ENCODE measurements at places on chromosomes 5 and 9.

GRCh38 chr5:107388141-107388861, 282.4 kb downstream of the EFNA5 start:
- no peak for DNase-seq

GRCh38 chr5:132655821-132656773, 1.9 kb upstream of the IL13 start:
- DNase-seq = no peak

GRCh38 chr5:73515232-73515631, 17.0 kb downstream of the BTF3 start:
- no peak for DNase-seq

GRCh38 chr5:14665101-14665822, 744 bp downstream of the OTULIN start:
- DNase-seq = no peak

DNA sequence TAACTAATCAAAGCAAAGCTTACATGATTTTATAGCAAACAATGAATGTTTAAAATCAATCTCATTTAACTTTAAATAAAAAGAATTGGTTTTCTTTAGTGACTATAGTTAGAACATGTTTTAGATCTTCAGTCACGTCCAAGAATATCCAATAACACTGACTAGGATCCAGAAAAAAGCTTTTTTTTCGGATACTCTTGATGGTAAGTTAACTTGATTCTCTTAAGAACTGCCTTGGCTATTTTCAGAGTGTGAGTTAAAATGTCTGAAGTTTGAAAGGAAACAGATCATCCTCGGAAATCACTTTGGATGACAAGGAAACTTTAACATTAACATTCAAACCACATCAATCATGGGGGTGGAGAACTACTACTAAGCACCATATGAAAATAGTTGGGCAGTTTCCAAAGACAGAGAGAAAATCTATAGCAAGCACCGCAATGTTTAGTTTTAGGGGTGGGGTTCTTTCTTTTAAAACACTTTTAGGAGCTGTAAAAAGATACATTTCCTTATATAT, 83.7 kb upstream of the SLC27A6 start:
- DNase-seq = no peak

DNA sequence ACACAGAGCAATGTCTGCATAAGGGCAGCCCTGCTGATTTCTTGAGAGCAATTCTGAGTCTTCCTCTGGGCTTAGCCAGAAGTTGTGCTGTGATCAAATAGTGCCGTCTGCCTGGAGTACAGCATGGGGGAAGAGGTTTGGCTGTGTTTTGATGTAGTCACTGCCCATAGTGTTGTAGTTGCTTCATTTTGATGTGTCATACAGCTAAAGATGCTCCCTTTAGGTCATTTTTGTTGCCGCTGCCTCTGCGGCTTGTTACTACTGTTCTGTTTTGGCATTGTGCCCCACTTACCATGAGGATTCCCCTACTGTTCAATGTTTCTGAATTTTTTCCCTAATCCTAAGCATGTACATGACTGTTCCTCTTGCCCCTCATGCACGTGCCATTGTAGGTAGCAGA, 23.0 kb downstream of the SLC36A1 start:
- no peak for DNase-seq

DNA sequence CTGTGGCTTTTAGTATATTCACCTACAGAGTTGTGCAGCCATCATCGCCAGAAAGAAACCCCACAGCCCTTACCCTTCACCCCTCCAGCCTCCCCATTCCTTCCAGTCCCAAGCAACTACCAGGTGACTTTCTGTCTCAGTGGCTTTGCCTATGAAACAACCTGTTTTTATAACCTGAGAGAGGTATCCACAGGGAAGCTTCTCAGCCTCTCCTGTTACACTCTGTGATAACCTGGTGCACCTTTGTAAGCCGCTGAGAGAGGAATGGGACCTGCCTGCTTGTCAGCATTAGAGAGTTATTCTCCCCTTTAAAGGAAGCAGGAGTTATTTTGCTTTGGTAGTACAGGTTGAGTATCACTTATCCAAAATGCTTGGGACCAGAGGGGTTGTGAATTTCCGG, 93.6 kb downstream of the TRIO start:
- no peak for DNase-seq

DNA sequence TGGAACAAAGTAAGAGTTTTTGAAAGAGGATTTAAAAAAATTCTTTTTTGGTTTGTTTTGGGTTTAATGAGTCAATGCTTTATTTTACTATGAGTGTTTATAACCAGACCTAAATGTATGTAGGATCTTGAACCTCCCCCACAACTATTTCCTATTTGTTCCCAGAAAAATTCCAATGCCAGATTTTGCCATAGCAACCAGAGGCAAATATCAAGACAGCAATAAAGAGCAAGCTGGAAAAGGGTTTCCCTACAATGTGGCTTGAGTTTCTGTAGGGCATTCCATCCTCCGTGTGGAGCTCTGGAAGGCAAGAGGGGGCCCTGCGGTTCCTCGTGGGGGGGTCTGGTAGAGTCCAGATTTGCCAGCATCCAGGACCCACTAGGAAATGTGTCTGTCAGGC, 27.8 kb upstream of the GDNF start:
- DNase-seq = no peak

- no peak for DNase-seq
These were observed 755.0 kb upstream of the ZNF608 start for GRCh38 chr5:125501396-125501795.

DNA sequence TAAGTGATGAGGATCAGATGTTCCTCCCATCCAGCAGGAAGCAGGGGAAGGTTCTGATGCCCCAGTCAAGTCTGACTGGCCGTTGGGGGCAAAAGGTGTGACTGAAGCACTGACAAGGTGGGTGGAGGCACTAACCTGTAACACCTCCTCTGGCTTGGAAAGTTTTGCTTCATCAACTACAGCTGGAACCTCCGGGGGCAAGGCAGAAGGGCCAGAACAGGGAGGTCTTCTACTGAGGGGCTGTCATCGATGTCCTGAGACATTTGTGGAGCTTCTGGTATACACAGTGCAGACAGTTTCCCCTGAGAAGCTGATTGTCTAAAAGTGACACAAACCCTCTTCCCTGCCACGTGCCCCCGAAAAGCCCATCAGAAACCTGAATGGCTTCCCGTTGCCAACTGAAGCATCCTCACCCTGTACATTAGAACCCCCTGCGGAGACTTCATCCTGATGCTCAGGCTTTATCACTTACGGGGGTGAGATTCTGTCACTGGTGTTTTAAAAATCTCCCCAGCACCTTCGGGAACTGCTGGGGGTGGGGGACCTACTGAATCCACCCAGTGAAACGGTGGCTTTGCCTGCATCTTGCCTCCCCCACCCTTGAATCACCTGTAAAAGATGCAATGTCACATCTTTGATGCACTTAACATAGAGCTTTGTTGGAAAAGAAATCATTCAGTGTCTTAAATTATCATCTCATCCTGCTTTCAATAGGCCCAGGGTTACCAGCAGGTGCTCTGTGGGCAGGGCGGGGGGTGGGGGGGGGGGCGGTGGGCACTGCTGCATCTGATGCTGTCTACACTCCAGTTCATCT, 24.6 kb downstream of the TRAF1 start:
- no peak for DNase-seq

DNA sequence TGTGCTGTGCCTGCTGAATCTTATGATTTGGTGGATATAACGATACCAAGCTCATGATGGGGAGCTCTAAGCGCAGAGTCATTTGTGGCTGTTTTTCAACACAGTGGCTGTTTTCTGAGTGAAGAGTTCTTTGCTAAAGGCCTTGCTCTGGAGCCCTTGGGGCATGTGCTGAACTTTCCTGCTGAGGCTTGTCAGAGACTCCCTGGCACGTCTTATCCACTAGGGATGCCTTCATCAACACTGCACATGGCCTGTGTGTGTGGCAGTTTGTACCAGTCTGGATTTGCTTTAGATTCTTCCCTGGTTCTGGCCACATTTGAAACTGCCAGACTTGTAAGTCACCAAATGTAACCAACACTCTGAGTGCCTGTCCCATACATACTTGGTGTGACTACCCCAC, 188.2 kb downstream of the DMRT2 start:
- no peak for DNase-seq

DNA sequence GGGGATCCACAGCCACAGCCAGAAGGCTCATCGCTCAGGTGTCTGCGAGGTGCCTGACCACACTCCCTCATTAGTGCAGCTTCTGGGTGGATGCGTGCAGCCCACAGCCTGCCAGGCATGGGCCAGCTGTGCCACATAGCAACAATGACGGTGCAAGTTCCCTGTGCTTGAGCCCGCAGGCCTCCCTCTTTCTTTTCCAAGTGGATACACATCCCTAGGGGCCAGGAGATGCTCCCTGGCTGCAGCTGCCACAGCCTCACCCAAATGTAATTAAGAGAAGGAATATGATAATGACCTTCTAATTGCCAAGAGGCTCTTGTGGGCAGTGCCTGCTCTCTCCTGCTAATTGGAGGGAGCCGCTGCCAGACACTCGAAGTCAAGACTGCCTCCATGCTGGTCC, 116.0 kb upstream of the PPP1R26 start:
- no peak for DNase-seq

DNA sequence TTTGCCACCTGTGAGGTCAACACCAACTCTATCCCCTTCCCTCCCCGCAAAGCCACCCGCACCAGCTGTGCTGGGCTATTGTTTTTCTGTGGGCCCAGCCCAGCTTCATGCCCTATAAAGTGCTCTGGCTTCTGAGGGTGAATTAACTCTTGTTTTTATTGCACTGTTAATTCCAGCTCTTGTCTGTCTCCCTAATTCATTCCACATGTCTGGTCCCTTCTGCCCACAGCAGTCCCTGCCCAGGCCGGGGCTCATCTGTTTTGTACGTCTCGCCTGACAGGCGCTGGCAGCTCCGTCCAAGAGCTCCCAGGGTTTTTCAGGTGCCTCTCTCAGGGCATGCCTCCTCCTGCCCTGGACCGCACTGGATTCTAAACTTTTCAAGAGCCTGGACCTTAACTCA, 118.9 kb downstream of the PDZD2 start:
- DNase-seq = no peak

DNA sequence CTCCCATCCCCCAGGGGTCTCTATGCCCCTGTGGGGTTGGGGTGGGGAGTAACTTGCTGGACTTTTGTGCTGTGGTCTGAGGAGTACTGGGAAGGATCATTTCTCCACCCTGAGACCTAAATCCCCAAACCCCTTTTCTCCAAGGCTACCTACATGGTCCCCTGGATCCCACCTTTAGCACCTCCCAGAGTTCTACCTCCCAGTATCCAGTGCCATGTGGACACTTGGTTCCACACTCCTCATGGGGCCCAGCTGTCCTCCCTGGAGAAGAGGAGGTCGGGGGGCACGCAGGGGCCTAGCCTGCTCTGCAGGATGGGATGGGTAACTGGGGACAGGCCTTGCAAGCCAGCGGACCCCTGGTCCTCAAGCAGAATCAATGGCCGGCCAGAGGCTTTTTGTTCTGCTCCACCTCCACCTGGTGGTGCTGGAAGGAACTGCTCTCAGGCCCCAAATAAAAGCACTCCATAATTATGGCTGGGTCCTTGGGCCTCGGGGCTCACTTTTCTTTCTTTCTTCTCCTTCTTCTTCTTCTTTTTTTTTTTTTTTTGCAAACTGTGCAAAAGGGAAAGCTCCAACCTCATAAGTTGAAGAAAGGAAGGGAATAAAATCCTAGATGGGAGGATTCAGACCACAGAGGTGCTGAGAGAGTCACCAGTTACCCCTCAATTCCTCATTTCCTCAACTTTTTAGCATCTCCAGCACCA, 68.4 kb downstream of the PSD2 start:
- peak; percentile 43 for DNase-seq

DNA sequence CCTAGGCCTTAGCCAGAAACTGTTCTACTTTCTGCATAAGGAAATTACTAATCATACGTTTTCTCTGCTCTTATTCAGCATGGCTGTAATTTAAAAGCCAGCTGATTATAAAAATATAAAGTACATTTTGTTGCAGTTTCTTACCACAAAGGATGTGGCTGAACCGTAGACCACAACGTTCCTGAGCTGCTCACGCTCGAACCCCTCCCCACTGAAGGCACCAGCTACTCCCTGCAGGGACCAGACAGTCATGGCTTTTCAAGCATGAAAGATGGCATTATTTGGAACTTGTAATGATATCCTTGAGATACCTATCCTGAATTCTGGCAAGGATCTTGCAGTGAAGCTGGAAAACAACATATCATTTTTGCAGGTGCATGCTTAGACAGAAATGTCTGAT, 91.8 kb upstream of the DMRT1 start:
- no peak for DNase-seq

DNA sequence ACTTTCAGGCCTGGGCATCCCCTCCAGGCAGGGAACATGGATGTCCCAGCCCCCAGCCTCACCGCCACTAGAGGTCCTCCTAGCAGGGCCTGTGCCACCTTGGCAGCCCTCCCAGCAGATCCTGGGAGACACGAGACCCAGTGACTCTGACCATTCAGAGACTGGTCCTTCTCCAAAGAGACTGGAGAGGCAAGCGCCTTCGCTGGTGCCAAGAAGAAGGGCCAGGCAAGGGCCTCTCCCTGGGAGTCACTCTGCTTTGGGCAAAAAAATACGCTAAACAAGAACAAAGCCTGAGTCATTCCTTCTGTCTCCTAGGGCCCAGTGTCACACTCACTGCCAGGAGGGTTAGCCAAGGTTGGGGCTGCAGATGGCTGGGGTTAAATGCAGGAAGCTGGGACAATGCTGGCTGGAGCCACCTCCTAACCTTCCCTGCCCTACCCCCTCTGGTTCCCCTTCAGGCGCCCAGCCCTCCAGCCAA, 35.3 kb upstream of the SMIM23 start:
- DNase-seq = no peak

- no peak for DNase-seq
These were observed 49.3 kb downstream of the SPRY4 start for GRCh38 chr5:142275496-142275895.

DNA sequence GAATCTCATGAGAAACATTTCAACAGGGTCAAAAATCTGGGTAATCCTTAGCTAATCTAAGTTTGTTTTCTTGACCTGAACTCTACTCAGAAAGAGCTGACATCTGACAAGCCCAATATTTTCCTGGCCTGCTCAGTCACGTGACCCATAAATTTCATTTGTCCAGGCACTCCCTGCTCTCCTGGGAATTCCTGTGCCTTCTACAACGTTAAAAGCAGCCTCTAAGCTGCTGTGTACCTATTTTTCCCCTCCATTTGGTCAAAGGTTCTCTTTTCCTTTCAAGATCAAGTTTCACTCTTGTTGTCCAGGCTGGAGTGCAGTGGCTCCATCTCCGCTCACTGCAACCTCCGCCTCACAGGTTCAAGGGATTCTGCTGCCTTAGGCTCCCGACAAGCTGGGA, 148.8 kb upstream of the ABCA1 start:
- DNase-seq = no peak

DNA sequence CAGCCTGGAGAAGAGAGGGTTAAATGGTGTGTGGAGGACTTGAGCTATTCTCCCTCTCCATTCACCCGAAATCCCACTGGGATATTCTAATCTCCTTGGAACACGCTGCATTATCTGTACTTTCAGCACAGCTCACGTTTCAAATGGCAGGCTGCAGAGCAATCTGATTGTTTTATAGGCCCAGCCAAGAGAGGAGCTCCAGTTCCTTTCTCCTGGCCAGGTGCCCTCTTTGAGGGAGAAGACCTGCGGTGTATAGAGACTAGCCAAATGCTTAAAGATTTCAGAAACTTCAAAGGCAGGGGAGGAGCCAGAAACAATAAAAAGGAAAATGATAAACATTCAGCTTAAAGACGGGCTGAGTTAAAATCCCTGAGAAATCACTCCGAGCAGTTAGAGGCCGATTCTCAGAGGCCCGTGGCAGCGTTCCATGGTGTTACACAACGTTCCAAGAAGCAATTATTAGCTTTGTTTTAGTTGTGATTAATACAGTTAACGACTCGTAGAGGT, 564.0 kb upstream of the KLF4 start:
- no peak for DNase-seq
